ENCODE measurements at places on chromosomes 1 and 21. TPM values are rescaled to one million over a fixed set of nuclear protein-coding genes. Genes with fewer than 3 reads are reported as not detected.

DNA sequence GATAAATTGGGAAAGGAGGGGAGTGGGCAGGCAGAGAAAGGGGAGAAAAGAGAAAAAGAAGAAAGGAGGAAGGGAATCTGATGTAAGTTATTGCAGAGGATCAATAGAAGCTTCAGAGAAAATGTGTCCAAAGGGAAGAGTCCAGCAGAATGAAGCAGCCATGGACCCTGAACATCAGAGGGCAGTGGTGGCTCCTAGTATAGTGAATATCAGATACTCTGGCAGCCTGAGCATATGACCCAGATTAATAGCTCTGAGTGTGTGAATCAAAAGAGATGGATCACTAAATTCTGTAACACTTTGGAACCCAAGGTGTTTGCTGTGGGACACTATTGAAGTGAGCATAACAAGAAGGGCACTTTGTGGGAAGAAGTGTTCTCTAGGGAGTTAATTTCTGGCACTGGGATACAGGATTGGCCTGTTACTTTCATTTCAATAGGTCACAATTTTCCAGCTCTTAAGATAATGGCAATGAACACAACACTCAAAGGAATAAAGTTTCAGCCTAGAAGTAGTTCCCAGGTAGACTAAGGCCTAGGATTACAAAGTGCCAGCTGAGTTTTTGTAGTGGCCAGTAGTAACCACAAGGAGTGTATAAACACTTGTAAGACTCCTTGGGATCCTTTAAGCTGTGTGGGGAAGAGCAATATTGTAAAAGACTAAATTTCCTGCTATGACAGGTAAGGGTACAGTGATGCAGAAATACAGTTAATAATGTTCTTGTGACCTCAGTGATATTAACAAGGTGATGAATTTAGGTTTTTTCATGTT lies 164.5 kb upstream of the BEND5 start:
- H3K27ac ChIP-seq: no peak overlapping the region
- H3K27me3 ChIP-seq: no peaks in the 10 kb centered on the region

UTS2 gene
- not detected for total RNA-seq

DNA sequence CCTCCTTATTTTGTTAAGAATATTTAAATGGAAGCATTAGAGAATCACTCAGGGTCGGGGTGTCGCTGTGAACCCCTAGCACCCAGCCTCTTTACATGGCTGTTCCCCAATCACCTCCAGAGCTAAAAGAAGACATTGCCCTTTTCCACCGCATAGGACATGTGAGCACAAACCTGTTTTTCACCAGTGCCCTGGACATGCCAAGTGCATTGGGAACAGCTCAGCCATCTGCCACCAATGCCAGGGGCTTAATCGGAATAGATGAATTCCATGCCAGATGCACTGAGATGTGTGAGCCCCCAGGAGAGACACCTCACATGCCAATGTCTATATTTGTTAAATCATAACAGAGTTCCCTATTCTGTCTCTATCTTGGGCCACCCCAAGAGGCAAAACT lies 33.3 kb downstream of the EIF2D start:
- peaks cover 10% of the 10 kb centered on the region for H3K27me3 ChIP-seq
- DNase-seq: no peak
- no peaks in the 10 kb centered on the region for H3K4me1 ChIP-seq
- H3K36me3 ChIP-seq: peaks cover 5% of the 10 kb centered on the region
- H3K27ac ChIP-seq: no peak overlapping the region
- H3K4me3 ChIP-seq: no peak overlapping the region

GRCh38 chr1:179848233-179848632 lies 29.4 kb downstream of the TOR1AIP2 start:
- H3K27ac ChIP-seq: no peak overlapping the region
- no peaks in the 10 kb centered on the region for H3K4me1 ChIP-seq
- no peaks in the 10 kb centered on the region for H3K27me3 ChIP-seq
- no peak for DNase-seq
- peaks cover 32% of the 10 kb centered on the region for H3K36me3 ChIP-seq

PLA2G2C gene
- not detected for total RNA-seq

AKT3 gene
- 81.2 TPM for total RNA-seq

DNA sequence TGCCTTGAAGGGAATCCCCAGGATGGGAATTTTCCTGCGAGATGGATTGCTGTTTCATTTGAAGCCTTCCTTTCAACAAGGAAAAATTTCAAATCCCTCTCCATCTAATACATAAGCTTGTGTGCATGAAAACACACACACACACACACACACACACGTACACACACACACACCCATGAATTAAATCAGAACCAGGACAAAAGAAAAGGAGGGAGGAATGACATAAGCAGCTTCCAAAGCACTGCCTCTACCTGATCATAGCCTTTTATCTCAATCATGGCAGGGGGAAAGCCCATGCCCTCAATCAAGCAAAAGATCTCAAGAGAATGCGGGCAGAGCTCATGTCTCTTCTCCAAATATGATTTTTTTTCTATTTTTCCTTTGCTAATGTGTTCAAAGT lies 139.7 kb downstream of the SLC44A5 start:
- no peak overlapping the region for H3K27ac ChIP-seq
- H3K27me3 ChIP-seq: no peaks in the 10 kb centered on the region
- no peak overlapping the region for H3K4me3 ChIP-seq
- no peaks in the 10 kb centered on the region for H3K36me3 ChIP-seq

DNA sequence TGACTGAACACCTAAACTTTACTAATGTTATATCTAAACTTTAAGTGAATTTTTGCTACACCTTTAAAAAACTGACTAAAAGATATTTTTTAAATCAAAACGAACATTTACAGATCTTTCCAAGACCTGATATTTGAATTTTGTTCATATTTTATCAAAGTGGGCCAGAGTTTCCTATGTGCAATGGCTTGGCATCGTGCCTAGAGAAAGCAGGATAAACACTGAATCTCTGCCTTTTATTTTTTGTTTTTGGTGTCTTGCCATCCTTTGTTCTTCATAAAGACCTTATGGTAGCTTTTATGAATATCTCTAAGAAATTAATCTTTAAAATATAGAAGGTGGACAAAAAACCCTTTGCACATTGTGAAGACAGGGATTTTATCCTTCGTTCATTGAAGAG lies 25.8 kb upstream of the VPS26C start:
- no peak overlapping the region for H3K4me3 ChIP-seq
- H3K27me3 ChIP-seq: no peaks in the 10 kb centered on the region
- DNase-seq: no peak
- H3K36me3 ChIP-seq: no peaks in the 10 kb centered on the region
- no peak overlapping the region for H3K27ac ChIP-seq

SMAP2 gene
- 12.8 TPM for total RNA-seq

C1orf115 gene
- 5.1 TPM for total RNA-seq

AUNIP gene
- 10.6 TPM for total RNA-seq

Measured in Calu3 (cell line).